Stimulated activated CD8-positive, alpha-beta memory T cell treated with anti-CD3 and anti-CD28 coated beads, Interleukin-4, amount 100 ng/mL, for 4 hours (primary cell): ENCODE measurements at places on chromosomes 6 and 20.

- DNase-seq: no peak
These were observed 29.7 kb downstream of the COL12A1 start for GRCh38 chr6:75176076-75176582.

GRCh38 chr20:61789329-61789728, 276.4 kb downstream of the TAF4 start:
- no peak for DNase-seq

GRCh38 chr6:119022796-119023195, 55.7 kb downstream of the FAM184A start:
- DNase-seq: no peak

- no peak for DNase-seq
These were observed 15.3 kb downstream of the MYH7B start for GRCh38 chr20:34970846-34971560.

GRCh38 chr6:1987640-1988039, 257.8 kb downstream of the GMDS start:
- no peak for DNase-seq

DNA sequence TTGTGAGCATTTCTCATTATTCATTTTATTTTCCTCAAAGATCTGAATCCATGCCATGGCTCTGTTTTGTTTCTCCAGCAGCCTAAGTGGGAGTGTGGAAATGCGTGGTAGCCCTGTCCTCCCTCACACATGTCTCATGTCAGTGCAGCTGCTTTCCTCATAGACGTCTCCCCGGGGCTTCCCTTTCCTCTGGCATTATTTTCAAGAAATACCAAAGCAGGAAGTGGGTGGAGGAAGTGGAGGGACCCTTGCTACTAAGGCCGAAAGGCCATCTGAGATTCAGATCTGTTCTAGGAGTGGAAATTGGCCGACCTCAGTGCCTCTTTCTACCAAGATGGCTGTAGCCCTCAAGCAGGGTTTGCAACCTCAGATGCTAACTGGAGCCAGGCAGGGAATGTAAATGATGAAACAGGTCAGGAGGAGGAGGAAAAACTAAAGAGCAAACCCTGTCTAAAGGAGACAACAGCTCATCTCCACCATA, 420.9 kb upstream of the PLCB4 start:
- DNase-seq: no peak

DNA sequence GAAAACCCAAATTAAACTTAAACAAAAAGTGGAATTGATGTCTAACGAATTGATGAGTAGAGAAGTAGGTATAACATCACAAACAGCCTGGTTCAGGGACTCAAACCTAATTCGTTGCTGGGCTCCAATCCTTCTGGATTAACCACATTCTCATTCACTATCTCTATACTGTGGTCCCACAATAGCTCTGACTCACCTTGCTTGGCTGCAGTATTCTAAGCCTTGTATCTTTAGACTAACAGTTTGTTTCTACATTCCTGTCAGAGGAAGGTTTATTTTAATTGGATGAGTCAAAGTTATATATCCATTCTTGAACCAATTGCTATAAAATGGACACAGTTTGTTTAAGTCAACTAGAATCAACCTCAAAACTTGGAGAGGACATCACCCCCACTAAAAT, 530.5 kb upstream of the PTCHD4 start:
- no peak for DNase-seq

GRCh38 chr6:80923816-80924215, 817.3 kb downstream of the BCKDHB start:
- DNase-seq: no peak

- DNase-seq: no peak
These were observed 34.7 kb upstream of the LAMA4 start for GRCh38 chr6:112289038-112289566.

DNA sequence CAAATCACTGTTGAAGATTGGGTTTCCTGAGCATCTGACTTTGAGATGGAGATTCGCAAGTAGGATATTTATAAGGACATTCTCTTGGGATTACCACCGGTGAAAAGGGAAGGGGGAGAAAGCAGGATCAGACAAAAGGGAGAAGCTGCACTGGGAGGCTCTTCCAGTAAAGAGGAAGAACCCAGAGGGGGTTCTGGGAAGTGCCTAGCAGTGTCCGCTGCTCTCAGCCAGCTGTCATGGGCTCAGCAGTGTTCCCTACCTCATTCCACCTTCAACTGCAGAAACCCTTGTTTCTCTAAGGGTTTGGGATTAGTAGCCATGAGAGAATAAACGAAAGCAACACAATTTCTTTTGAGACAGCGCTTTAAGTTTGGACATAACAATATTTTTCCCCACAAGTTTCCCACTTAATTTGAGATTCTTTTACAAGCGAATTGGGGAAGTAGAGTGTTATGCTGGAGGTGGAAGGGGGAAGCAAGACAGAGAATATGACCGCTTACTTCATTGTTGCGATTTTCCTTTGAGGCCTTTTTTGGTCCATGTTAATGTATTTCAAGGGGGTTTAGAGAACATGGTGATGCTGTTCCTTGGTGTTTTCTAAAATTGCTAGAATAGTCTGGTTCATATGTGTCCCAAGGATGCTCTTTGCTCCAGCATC, 154.5 kb upstream of the SCGN start:
- no peak for DNase-seq

GRCh38 chr20:775679-776135, 7.4 kb upstream of the SLC52A3 start:
- DNase-seq: no peak

GRCh38 chr6:118565311-118565960, 17.3 kb downstream of the PLN start:
- DNase-seq: no peak

GRCh38 chr6:46933751-46934150, 12.0 kb upstream of the ADGRF5 start:
- DNase-seq: no peak

DNA sequence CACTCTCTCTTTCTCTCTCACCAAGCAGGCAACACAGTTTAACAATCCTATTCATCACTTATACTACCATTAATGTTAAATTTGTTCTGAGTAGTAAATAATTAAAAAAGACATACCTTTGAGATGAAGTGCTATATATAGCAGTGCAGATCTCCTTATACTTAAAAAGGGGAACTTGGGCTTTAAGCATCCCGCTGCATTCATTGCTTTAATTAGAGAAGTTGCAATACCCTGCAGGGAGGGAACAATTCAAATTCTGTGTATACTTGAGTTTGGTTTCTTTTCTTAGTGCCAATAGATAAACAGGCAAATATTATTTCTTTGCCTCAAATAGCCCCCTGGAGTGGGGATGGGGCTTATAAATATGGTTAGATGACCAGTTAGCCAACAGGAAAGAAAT, 10.8 kb upstream of the ZBTB24 start:
- DNase-seq: no peak

GRCh38 chr20:23125625-23126191, 39.6 kb upstream of the CD93 start:
- DNase-seq: no peak

DNA sequence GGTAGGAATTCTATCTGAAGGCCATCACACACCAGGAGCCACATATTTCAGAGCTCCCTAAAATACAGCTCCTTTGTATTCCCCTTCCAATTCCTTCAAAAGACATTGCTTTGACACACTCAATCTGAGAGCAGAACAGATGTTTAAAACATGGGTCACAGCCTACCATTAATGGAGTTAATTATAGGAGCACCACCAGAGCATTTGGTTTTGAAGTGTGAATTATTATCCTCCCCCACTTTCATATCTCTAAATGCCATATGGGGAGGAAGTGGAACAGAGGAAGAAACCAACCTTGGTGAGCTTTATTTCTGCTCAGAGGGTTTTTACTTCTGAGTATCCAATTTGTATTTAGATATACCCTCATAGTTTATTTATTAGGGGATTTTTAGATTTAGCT, 50.7 kb upstream of the TNFRSF21 start:
- DNase-seq: no peak

- DNase-seq: no peak
These were observed 76.8 kb downstream of the SAMD5 start for GRCh38 chr6:147585256-147585655.

GRCh38 chr6:47130086-47130485, 88.0 kb upstream of the ADGRF1 start:
- DNase-seq: no peak

GRCh38 chr6:51619042-51619799, 468.2 kb downstream of the PKHD1 start:
- DNase-seq: no peak

DNA sequence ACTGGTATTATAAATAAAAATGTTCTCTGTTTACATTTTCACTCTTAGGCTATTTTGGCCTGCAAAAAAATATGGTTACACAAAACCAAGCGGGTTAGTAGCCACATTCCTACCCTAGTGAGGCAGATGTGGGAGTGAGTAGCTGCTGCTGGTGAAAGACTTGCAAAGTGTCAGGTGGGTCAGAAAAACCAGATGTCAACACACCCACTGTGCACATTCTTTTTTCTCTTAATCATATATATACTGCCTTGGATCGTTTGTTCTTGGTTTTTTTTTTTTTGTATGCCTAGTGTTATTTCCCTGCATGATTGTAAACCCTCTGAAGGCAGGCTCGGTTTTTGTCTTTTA, 68.0 kb upstream of the TFB1M start:
- DNase-seq: no peak

DNA sequence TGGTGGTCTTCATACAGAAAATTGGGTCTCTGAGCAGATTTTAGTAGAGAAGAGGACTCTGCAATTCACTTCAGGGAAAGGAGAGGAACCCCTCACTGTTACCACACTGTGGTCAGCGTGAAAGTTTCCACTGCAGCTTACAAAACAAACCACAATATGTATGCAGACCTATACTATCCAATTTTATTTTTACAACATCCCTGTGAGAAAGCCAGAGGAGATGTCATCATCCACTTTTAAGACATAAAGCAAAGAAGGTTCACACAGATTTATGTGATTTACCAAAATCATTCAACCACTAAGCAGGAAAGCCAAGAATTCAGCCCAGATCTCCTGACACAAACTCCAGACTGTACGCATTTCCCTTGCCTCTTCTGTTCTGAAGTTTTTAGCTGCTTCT, 442.4 kb downstream of the FRK start:
- DNase-seq: no peak

GRCh38 chr20:49983848-49984408, 1.1 kb downstream of the SNAI1 start:
- DNase-seq: no peak

DNA sequence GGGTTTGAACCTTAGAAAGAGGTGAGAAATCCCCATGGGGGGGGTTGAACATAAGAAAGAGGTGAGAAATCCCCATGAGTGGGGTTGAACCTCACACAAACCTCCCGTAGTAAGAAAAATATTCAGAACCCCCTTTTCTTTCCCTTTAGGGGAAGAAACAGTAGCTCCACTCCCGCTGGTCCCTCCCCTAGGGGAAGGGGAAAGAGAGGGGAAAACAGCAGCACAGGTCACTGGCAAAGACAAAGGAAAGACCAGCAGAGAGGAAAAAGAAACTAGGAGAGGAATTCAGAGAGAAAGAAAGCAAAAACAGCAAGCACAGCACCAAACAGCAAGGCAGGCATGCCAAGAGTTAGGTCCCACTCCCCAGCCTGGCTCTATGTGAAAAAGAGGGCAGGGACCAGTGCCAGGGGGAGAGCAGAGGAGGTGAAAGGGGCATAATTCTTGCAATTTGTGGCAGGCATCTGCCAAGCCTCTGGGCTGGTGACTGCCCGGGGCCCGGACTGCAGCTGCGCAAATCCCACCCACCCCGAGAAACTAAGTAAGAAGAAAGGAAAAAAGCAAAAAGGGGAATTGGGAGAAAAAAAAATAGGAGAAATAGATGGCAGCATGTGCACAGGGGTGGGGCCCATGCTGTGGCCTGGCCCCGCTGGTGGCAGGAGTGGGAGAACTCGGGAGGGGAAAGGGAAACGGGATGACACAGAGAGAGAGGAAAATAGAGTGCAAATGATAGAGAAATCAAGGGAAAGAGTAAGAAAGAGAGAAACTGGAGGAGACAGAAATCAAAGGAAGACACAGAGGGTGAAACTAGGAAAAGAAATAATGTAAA, 15.1 kb upstream of the GOPC start:
- no peak for DNase-seq

- DNase-seq: no peak
These were observed 1.1 kb upstream of the TGM2 start for GRCh38 chr20:38165966-38166702.
